ENCODE measurements at places on chromosomes 7 and 10.

DNA sequence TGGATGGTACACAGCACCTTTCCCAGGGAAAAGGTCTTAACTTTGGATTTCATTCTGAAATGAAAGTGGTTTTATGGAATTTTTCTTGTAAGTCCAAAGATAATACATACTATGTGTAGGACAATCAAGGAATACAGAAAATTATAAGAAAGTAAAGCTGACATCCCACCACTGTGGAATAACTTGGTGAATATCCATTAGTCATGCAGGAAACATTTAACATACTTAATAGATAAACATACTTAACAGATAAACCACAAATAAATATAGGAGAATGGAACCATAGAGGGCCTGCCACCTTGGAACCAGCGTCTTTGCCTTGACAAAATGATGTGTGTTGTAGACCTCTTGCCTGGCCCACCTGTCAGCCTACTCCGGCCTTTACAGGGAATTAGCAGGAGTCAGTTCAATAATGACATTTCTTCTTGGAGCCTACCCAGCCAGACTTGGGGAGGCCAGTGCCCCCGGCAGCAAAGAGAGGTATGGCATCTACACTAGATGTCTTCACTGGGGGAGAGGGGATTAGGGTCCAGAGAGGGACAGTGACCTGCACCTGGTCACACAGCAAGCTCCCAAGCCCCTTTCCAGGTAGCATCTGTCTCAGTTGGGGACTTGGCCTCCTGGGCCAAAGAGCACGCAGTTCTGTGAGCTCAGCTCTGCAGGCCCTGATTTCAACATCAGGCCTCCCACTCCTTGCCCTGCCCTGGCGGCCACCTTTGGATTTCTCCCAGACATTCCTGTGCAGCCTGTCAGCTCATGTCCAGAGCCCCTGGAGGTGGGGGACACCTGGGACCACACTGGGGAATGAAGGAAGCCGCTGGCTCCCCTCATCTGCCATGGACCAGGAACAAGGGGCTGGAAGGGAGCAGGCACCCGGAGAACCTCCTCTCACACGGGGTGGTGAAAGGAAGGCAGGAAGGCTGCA lies 112.6 kb upstream of the PPIF start:
- DNase-seq = no peak

DNA sequence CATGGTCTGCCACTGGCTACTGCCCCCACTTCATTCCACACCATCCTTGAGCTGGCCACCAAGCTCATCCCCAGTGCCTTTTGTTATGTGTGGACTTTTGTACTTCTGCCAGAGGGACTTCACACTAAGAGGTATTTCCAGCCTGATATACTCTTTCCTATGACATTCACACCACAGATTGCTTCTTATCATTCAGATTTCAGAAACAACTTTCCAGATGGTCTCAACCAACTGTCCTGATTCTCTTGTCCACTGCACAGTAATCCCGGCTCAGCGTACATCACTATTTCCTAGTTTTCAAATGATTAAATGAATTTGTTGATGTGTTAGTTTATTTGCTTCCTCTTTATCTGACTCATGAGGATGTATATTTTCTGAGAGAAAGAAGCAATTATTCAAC lies 7.1 kb downstream of the CDC14C start:
- no peak for DNase-seq

GRCh38 chr10:133458710-133459453 lies 5.1 kb downstream of the SCART1 start:
- no peak for DNase-seq

GRCh38 chr7:114761973-114762372 lies 159.9 kb upstream of the MDFIC start:
- no peak for DNase-seq

DNA sequence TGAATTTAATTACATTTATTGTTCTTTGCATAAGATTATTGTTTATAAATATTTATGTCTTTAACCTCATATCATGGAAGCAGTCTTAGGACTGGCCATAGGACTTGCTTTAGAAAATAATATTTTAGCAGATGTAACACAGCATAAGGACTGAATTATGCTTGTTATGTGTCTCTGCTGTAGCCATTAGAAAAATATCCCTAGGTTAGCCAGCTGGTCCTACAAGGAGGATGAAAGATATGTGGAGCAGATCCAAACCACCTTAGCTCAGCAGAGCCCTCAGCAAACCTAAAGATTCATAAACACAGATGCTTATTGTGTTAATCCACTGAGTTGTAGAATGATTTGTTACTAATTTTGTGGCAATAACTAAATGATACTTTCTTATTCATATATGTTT lies 166.0 kb upstream of the COL1A2 start:
- no peak for DNase-seq

DNA sequence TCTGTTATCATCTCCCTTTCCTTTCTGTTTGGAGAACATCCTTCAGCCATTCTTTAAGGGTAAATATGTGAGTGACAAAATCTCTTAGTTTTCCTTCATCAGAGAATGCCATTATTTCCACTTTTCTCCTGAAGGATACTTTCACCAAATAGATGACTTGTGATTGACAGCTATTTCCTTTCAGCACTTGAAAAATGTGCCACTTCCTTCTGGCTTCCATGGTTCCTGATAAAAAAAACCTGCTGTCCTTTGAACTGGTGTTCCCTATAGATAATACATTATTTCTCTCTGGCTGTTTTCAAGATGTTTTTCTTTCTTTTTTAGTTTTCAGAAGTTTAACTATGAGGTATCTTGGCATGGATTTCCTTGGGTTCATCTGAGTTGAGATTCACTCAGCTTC lies 79.7 kb downstream of the TBXAS1 start:
- DNase-seq = no peak

DNA sequence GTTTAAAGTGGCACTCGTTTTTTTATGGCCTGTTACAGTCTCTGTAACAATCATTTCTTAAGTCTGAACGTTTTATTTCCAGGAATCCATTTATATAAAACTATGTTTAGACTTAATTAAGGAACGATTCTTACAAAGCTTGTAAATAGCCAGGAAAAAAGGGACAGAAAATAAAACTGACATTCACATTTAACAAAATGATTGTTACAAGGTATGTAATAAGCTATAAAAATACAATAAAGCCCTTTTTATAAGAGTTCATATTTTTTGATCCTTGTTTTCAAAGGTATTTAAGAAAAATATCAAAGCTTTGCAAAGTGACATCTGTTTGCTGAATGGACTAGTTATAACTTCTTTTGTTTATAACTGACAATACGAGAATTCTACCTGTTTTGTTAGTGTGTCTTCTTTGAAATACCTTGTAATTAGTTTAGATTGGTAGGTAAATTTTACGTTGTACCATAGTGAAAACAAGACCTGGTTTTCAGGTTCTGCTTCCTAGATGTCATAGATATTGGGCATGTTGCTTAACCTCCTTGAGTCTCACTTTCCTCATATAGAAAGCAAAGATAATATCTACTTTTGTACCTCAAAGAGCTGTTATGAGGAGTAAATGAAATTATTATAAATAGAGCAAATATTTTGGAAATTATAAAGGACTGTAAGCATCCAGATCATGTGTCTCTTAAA lies 25.8 kb downstream of the BTRC start:
- no peak for DNase-seq

DNA sequence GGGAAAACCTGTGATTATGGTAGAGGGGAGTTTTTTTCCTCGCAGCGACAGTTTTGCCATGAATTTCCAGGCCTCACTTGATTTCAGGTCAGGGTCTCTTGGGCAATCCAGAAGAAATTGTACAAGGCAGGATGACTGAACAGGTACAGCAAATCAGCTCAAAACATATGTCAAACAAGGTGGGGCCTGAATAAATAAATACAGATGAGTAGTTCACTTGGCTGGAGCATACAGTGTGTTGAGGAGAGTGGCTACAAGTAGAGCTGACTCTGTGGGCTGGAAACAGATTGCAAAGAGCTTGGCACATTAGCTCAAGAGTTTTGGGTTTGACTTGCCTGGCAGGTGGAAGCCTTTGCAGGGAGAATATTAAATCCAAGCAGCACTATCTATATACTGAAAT lies 15.0 kb downstream of the GIMAP8 start:
- no peak for DNase-seq

DNA sequence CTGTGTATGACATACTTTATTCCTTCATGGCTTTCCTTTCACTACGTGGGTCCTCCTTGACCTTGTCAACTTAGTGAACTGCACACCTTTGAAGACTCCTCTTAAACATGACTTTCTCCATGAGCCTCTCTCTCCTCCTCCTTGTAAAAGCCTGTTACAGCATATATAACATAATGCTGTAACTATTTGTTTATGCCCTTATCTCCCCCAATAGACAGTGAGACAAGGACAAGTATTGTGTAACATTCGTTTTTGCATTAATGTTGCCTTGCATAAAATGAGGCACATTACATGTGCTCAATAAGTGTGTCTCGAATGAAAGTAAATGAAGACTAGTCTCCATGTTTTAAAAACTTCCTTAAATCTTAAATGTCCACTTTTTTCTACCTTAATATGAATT lies 4.3 kb upstream of the LAMB1 start:
- no peak for DNase-seq

- DNase-seq = no peak
These were observed 50.7 kb upstream of the AMPH start for GRCh38 chr7:38681882-38682281.

DNA sequence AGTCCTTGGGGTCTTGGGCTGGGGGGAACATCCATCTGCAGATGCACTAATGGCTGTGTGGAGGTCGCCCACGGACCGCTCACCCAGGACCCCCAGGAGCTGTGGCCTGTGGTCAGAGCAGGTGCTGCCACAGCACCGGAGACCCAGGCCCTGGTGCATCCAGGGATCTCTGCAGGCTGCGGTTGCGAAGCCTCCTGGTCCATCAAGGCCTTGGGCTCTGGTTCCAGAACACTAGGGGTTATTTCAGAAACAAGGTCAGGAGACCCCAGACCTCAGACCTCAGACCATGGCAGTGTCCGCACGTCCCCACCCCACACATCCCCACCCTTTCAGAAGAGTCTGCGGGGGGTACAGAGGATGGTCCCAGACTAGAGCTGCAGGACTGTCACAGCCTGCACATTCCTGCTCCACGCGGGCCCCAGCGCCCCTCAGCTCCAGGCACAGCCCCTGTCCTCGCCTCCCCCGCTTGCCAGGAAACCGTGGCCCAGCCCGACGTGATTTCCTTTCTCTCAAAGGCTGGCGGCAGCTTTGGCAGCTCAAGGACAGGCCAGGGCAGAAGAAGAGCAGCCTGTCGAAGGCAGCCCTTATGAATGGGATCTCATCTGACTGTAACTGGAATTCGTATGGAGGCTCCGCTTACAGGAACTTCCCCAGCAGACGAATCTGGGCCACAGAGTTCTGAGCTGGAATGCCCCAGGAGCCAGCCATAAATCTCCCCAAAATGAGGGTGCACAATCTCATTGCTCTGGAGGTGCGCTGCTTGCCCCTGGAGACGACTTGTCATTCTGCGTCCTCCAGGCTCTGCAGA lies 136.2 kb upstream of the RET start:
- no peak for DNase-seq

Data from right forelimb (tissue), 1 donor.